ENCODE measurements at places on chromosomes 2 and 18. TPM values are rescaled to one million over a fixed set of nuclear protein-coding genes. Genes with fewer than 3 reads are reported as not detected.

- H3K27ac ChIP-seq = no peak overlapping the region
- H3K27me3 ChIP-seq = no peaks in the 10 kb centered on the region
- H3K4me1 ChIP-seq = peaks cover 4% of the 10 kb centered on the region
- peak; percentile 75 for DNase-seq
Measured at GRCh38 chr2:45380131-45380836, 230.8 kb downstream of the SRBD1 start.

The CMPK2 gene
- total RNA-seq = 0.13 TPM

DNA sequence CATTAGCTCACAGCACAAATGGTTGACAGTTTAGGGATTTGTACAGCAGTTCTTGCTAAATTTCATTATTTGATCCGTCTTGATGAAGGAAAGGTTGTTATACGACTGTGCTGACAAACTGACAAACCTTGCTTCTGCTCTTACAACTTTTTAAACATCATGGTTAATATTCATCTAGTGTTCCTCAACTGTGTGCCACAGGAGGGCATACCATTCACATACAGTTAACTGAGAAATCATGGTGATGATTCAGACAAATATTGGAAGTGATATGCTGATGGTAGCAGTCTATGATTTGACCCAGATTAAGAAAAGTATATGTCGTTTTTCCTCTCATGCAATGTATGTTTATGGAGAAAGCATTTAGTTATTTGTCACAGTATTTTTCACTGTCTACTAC, 129.8 kb upstream of the FSIP2 start:
- H3K27ac ChIP-seq = no peak overlapping the region
- H3K4me1 ChIP-seq = no peaks in the 10 kb centered on the region
- DNase-seq = peak; percentile 30
- H3K36me3 ChIP-seq = no peaks in the 10 kb centered on the region
- H3K4me3 ChIP-seq = no peak overlapping the region
- no peaks in the 10 kb centered on the region for H3K27me3 ChIP-seq

The IL1R1 gene
- 87.9 TPM for total RNA-seq

GRCh38 chr2:239353692-239354091, 47.1 kb downstream of the HDAC4 start:
- no peak for DNase-seq
- no peak overlapping the region for H3K4me3 ChIP-seq
- no peaks in the 10 kb centered on the region for H3K27me3 ChIP-seq
- no peaks in the 10 kb centered on the region for H3K36me3 ChIP-seq

GRCh38 chr2:149601141-149601796, 13.7 kb upstream of the MMADHC start:
- H3K27me3 ChIP-seq = no peaks in the 10 kb centered on the region
- H3K36me3 ChIP-seq = no peaks in the 10 kb centered on the region
- no peak overlapping the region for H3K27ac ChIP-seq
- H3K4me1 ChIP-seq = peaks cover 20% of the 10 kb centered on the region

The OLA1 gene
- 73.9 TPM for total RNA-seq

The QPCT gene
- total RNA-seq = 37.4 TPM

DNA sequence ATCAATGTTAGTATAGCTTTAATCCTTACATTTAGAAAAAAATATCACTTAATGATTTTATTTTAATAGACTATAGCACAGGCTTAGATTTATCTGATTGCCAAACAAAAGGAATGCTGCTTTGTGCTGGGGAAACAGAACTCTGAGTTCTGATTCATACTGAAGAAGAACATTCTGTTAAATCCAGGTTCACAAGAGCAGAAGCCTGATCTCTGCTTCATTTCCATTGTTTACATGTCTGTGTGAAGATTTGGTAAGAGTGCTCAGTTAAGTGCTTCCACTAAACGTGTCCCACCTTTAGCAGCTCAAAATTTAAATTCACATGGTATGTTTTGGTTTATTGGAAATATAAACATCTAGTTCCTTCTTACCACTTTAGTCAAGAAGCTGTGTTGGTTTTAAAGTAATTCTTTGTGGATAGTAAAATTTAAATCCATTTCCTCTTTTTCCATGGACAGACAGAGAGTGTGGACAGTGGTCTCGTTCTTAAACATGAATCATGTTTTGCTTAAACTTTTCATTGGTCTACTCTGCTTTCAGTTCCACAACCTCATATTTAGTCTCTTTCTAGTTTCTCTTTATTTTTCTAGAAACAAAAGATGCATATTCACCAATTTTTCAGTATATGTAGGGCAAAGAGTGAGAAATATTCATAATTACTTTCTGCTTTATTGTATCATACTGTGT, 59.1 kb downstream of the NYAP2 start:
- no peak for DNase-seq
- H3K27me3 ChIP-seq = peaks cover 4% of the 10 kb centered on the region
- H3K4me1 ChIP-seq = no peaks in the 10 kb centered on the region
- no peak overlapping the region for H3K4me3 ChIP-seq
- H3K27ac ChIP-seq = no peak overlapping the region

DNA sequence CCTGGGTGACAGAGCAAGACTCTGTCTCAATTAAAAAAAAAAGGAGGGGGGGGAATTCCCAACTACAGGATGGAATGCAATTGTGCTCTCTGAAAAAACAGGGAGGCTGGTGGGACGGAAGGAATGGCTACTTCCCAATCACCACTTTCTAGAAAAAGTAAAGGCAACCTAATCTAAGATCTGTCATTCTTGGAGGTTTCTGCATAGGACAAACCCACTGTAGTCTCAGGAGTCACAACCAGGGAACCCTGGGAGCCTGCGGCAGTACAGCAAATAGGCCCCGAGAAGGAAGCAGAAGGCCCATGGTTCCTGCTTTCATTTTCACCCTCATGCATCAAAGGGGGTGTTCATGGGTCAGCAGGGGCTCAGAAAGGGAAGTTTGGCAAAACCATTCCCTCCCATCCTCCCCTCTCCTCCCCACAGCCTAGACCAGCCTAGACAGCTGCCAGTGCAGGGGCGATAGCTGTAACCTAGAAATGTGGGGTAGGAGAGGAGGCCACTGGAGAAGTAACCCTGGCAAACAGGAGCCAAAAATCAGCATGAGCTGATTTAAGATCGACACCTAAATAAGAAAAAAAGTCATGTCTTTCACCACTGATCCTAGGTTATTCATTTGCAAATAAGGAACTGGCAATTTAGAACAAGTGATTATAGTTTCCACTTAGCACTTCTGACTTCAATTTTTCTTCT, 48.0 kb downstream of the TRABD2A start:
- peaks cover 2% of the 10 kb centered on the region for H3K4me1 ChIP-seq
- no peaks in the 10 kb centered on the region for H3K27me3 ChIP-seq
- H3K36me3 ChIP-seq = no peaks in the 10 kb centered on the region
- no peak overlapping the region for H3K27ac ChIP-seq

- no peaks in the 10 kb centered on the region for H3K36me3 ChIP-seq
- H3K4me1 ChIP-seq = peaks cover 9% of the 10 kb centered on the region
- H3K27me3 ChIP-seq = no peaks in the 10 kb centered on the region
Measured at GRCh38 chr2:43441195-43441594, 154.6 kb downstream of the THADA start.

Measured in GM23248 (cell line).